ENCODE measurements at places on chromosomes 11 and 22.

DNA sequence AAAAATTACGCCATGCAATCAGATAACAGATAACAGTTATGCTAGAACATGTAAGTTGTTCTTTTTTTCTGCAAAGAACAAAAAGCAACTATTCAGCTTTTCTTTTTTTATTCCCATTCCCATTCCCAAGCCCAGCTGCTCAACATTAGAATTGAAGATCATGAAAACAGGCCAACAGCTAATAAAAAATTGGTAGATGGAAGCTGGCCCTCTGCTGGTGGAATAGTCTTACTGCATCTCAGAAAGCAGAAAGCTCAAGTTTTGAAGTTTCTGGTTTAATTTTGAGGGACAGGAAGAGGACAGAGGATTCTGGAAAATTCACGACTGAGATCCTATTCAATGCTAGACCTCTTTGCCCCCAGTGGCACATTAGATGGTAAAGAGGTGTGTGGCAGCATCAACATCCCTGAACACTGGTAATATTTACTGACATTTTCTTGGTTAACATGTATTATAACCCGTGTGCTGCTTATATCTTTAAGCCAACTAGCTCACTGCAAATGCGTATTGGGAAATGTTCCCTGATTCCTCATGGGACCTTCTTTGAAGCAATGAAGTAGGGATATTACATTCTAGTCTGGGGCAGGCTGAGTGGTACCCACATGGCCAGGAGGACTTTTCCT, 591.2 kb downstream of the OPCML start:
- peak; percentile 63 for DNase-seq

- no peak for DNase-seq
These were observed 693.0 kb downstream of the ETS1 start for GRCh38 chr11:127894316-127894715.

GRCh38 chr11:12451179-12451814, 73.9 kb downstream of the PARVA start:
- no peak for DNase-seq

GRCh38 chr11:44004452-44005062, 43.2 kb upstream of the ACCSL start:
- no peak for DNase-seq

DNA sequence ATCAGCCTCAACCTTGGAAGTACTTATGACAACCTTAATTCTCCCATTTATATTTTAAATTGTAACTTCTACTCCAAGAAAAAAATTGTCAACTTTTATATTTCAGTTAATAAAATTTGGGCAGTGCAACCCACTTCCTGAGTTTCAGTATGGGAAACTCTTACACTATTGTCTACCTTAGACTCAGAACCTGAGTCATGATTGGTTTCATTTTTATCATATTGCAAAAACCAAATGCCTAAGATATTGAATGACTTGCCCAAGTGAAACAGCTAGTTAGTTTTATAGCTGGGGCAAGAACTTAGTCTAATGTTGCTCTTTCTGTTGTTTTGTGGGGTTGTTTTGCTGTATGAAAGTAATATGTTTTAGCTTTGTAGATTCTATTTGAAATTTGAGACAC, 334.0 kb upstream of the ARHGAP42 start:
- DNase-seq: no peak

All from GM23248 (cell line).